ENCODE measurements at places on chromosomes 4 and X.

GRCh38 chr4:47383829-47384427 lies 79.6 kb downstream of the COMMD8 start:
- no peak for DNase-seq

DNA sequence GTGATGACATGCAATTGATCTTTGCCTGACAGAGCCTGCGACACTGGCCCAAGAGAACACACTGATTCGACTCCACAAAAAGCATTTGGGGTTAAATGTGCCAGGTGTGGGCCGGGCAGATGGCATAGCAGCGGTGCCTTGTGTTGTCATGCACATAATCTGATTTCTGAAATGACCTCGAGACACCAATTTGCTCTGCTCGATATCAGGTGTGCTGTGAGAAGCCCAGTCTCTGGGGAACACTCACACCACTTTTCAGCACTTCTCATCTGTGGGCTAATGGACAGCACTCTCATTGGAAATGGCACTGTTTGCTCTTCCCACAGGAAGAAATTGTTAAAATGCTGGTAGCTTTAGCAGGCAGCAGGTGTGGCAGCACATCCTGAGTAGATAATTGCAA lies 738.3 kb upstream of the TENM3 start:
- DNase-seq, result no peak

GRCh38 chrX:65674204-65674893 lies 6.9 kb downstream of the MSN start:
- no peak for DNase-seq

DNA sequence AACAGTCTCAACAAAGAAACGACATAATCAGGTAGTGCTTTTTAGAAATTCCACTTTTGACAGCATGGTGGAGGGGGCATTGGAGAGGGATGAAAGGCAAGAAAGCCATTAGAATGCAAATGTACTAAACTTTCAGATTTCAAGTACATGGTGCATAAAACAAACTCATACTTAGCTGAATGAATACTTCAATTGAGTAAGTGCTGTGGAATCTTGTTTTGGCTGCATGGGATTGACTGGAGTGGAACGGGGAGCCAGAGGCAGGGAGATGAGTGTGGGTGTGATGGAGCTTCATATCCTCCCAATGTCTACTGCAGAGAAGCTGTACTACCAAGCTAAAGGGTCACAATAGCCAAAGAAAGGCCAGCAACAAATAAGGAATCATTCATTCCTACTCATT lies 52.4 kb downstream of the USP46 start:
- DNase-seq, result no peak

DNA sequence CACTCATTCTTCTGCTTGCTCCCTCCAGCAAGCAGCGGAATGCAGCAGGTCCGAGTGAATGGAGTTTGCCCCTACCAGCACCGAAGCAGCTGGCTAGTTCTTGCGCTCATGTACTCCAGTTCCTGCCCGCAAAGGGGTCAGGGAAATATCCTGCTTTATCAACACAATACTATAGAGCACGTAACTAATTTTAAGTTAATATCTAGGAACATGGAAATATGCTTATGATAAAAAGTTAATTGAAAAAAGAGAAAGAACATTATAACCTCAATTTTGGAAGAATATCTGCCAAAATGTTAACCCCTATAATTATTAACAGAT lies 195.6 kb downstream of the SNCA start:
- no peak for DNase-seq

GRCh38 chr4:20359692-20360091 lies 108.0 kb downstream of the SLIT2 start:
- no peak for DNase-seq

GRCh38 chr4:186204103-186204559 lies 12.8 kb downstream of the CYP4V2 start:
- no peak for DNase-seq

GRCh38 chr4:3822230-3822947 lies 56.2 kb downstream of the ADRA2C start:
- DNase-seq, result no peak

GRCh38 chr4:96189761-96190160 lies 349.9 kb downstream of the PDHA2 start:
- no peak for DNase-seq

DNA sequence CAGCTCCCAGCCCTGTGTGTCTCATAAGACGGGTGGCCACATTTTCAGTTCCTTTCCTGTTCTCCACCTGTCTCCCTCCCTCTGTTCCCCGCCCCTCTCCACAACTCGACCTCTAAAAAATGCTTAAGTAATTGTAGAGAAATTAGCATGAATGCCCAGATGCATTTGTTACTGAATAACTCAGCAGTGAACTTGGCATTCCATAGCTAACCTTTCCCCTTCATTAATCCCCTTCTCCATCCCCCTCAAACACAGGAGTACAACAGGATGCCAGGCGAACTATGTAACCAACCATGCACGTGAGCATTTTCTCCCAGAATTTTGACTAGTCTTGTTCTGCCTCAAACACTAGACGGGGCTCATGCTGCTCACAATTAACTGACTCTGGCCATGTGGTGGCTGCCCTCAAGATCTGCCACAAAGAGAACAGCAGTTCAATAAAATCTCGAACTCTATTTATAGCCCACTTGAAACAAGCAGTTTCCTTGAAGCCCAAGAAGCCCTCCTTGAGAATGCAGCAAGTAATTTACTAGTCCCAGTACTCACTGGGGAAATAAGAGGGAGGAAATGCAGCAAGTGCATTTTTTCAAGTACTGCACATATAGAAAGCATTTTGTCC lies 351.2 kb downstream of the ARHGAP24 start:
- peak; percentile 36 for DNase-seq

DNA sequence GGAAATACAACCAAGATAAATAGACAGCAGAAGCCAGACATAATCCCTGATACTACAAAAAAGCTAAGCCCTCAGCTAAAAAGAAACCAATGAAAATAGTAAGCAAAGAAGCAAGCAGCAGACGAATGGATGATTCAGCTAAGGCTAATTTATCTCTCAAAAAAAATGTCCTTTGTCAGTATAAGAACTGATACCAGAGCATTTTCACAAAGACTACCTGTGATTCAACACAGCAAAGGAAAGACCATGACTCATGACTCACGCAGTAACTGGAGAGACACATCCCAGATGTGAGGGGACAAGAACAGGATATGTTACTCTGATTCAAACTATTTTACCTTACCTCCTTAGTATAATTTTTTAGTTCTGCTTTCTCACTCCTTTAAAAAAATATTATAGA lies 22.7 kb upstream of the TMPRSS11F start:
- no peak for DNase-seq

DNA sequence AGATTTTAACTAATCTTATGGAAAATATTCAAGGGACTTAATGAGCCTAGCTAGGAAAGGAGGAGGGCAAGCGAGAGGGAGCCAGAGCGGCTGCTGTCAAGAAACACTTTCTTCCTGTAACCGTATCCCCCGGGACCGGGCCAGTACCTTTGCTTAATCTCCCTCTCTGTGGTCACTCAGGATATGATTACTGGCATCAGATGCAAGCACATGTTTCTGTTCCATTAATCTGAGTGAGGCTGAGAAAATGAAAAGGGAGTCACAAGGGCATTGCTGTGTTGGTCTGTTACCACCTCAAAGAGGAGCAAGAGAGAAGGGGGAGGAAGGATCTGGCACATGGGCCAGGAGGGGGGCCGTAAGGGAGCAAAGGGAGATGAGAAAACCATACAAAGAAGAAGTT lies 356.7 kb upstream of the GATB start:
- DNase-seq, result no peak

- no peak for DNase-seq
Measured at GRCh38 chr4:181822005-181822375, 421.2 kb upstream of the TENM3 start.

DNA sequence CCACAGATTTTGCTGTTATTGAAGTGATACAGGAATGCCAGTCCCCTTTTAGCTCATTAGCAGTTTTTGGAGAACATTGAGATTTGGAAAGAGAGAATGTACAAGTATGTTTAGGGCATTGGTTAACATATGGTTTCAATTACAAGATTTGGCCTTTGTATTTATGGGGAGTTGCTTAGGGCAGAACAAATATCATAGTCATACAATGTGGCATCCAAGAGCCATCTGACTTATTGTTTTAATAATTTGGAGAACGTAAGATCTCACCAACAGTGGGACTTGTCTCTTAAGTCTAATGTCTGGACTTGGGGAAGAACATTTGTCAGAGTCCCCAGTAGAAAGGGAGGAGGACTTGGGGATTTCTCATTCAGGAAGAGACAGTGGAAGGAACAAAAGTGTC lies 166.1 kb downstream of the STK32B start:
- no peak for DNase-seq

DNA sequence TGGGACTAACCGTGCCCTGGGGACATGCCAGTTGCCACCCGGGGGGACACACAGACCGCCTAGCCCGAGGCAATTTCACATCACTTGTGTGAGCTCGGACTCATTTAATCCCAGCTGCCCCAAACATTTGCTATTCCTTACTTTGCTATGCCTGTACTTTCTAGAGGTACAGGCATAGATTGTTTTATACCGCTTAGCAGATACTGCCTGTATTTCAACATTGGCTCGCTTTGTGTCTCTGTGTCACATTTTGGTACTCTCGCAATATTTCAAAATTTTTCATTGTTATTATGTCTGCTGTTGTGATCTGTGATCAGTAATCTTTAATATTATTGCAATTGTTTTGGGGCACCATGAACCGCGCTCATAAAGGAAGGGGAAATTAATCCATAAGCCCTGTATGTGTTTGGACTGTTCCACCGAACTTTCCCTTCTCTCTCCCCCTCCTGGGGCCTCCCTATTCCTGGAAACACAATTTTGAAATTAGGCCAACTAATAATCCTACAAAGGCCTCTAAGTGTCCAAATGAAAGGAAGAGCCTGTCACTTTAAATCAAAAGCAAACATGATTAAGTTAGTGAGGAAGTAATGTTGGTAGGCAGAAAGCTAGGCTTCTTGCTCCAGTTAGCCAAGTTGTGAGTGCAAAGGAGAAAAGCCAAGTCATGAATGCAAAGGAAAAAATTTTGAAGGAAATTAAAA lies 568 bp upstream of the CASP6 start:
- no peak for DNase-seq

DNA sequence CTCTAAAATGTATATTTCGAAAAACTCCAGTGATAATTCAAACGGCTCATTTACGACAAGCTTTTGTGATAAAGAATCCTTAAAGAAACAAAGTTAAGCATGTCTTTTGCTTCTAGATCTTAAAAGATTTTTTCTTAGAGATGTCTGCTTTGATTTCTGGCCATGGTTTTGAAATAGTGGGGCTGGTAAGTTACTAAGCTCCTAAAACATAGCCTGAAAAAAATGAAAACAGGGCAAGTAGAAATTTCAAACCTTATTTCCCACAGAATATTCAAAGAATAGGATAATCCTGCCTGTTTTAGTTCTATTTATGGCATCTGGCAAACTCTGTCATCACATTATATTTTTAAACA lies 318.3 kb downstream of the ARHGAP24 start:
- no peak for DNase-seq

DNA sequence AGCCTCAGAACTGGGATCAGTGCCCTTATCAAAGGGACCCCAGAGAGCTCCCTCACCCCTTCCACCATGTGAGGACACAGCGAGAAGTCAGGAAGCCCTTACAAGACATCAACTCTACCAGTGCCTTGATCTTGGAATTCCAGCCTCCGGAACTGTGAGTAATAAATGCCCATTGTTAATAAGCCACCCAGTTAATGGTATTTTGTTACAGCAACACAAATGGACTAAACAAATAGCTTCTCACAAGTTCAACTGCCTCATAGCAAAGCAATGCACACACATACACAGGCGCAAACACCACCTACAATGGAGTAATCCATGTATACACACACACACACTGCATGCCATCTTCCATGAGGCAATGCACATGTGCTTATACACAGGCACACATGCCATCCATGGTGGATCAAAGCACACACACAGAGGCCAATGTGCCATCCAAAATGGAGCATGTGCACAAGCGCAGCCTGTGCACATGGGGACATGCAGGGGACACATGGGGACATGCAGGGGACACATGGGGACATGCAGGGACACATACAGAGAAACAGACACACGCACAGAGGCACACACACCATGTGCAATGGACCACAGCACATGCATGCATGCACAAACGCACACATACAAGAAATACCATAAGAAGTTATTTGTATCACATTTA lies 137.6 kb upstream of the TBL1X start:
- no peak for DNase-seq

- DNase-seq, result no peak
Measured at GRCh38 chr4:100164808-100165760, 25.2 kb downstream of the DDIT4L start.

GRCh38 chrX:134803551-134804183 lies 145.4 kb upstream of the PLAC1 start:
- DNase-seq, result no peak

GRCh38 chr4:55345980-55346850 lies at the start of gene SRD5A3:
Gene SRD5A3 (plus strand): TSS chr4:55346242. CDS start chr4:55346337, 95 bp downstream.
- DNase-seq, result peak; percentile 92

DNA sequence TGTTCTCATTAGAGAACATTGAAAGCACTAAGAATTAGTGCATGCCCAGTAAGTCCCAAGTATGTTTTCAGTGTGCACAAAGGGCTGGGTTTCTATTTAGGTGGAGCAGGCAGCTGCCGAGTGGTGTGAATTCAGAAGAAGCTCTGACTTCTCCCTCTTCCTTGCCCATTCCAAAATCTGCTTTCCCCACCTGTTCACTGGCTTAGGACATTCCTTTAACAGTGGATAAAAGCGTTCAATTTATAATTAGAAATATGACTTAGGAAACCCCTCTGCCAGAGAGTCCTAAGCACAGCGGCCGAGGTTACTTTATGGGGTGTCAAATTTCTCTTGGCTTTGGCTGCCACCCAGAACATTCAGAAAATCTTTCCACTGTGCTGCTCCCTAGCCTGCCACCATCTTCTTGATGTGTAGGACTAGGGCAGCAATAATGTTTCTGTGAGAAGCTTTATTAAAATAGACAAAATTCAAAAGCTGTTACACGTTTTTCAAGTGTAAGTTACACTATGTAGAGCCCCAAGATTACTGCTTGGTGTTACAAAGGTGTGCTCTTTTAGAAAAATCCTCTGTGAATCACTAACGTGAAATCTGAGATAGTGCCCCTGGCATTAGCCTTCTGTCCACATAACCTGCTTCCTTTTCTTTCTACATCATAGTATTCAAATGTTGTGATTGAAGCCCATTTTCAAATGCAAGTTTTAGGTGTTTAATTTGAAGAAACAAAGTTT lies 191.6 kb upstream of the ANKRD50 start:
- DNase-seq, result no peak

DNA sequence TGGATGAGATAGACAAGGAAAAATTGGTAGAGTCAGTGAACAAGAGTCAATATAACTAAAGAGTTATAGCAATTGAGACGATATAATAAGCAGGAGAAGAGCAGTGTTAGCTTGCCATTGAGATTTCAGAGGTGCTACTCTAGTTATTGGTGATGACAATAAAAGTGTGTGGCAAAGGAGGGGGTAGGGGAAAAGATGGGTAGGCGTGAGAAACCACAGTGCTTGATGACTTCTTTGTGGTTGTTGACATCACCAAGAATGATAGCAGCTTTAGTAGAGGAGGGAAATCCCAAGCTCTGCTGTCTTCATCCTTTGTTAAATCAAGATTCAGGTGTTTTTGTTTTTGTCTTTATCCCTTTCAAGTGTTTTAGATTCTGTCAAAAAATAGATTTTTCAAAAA lies 179.9 kb upstream of the PPP3CA start:
- DNase-seq, result no peak

GRCh38 chr4:140994015-140994414 lies 139.3 kb downstream of the RNF150 start:
- no peak for DNase-seq

Data from progenitor cell of endocrine pancreas (in vitro differentiated cells).